Stimulated activated CD4-positive, alpha-beta T cell treated with anti-CD3 and anti-CD28 coated beads, Interleukin-1b, Interleukin-23, amount 100 ng/mL, for 24 hours (primary cell): ENCODE measurements at places on chromosomes 6 and 20.

DNA sequence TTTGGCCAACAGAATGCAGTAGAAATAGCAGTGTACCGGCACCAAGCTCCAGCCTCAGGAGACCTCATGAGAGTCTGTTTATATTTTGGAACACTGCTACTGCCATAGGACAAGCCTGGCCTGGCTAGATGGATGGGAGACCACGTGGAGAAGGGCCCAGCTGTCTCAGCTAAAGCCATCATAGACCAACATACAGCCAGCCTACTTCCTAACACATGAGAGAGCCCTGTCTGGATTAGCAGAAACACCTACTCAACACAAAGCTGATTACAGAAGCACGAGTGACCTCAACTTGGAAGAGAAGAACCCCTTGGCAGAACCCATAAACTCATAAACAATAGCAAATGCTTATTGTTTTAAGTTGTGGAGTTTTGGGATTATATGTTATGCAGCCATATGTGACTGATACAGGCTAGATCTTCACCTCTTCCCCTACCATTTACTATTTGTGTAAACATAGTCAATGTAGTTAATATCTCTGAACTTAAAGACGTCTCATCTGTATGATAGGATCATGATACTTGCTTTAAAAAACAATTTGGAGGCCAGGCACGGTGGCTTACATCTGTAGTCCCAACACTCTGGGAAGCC, 199.4 kb upstream of the ZNF217 start:
- no peak for DNase-seq

DNA sequence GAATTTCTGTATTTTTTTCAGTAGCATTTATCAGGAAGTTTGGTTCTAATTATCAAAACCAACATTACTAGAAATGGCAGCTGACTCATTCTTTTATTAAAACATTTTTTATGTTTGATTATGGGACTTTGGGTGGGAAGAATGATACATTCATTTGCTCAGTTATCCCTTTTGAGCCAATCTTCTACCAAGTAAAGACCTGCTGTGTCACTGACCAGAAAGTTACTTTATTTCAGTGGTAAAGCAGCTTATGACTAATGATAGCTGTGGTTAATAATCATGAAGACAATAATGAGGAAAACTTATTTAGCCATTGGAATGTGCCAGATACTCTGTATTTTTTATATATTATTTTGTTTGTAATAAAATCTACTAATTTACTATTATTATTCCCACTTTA, 142.3 kb downstream of the FARS2 start:
- no peak for DNase-seq

- DNase-seq = no peak
These were observed 22.7 kb downstream of the COL12A1 start for GRCh38 chr6:75183099-75183541.

DNA sequence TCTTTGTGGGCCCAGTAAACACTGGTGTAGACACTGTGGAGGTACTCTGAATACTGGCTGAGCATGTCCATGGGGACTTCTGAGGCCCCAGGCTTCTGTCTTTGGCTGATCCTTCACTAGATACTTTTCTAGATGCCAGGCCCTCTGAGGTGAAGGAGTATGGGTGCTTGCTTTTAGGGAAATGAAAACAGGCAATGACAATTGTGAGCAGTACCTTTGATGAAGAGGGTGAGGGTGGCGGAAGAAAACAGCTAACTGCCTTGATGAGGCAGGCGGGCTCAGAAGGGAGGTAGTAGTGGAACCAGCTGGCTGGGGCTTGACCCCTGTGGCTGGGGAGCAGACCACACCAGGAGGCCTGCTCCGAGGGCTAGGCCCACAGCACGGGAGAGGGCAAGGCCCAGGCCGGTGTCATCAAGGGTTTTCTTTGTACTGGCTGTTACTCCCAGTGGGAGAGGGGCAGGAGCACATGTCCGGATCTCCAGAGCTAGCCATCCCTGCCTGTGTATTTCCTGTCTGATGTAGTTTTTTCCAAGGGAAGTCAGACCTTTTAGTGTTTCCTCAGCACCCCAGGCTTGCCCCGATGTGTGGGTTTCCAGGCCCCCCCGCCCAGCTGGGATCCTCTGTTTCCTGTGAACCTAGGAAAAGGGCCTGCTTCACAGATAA, 3.9 kb downstream of the PLCG1 start:
- no peak for DNase-seq

- no peak for DNase-seq
These were observed 98.0 kb downstream of the EYA2 start for GRCh38 chr20:46992640-46993035.

DNA sequence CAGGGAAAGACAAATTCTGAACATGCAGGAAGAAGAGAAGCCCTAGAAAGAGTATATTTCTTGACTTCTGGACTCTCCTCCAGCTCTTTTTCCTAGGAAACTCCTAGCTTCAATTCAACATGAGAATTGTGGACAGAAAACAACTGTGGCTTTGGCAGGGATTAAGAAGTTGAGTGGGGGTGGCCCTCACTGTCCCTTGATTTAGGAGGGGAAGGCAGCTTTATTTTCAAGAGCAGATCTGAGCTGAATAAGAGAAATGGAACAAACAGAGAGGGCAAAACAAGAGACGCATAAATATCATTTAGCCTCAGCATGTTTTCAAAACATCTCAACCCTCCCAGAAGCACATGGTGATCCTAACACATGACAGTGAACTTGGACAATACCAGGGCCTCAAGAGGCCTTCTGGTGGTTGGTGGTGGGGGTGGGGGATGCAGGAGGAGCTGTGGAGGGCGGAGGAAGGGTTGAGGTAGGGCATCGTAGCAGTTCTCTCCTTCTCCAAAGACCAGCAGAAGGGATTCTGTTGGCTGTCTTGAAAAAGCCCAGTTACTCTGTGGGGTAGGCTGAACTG, 21.1 kb upstream of the TAGAP start:
- DNase-seq = no peak

DNA sequence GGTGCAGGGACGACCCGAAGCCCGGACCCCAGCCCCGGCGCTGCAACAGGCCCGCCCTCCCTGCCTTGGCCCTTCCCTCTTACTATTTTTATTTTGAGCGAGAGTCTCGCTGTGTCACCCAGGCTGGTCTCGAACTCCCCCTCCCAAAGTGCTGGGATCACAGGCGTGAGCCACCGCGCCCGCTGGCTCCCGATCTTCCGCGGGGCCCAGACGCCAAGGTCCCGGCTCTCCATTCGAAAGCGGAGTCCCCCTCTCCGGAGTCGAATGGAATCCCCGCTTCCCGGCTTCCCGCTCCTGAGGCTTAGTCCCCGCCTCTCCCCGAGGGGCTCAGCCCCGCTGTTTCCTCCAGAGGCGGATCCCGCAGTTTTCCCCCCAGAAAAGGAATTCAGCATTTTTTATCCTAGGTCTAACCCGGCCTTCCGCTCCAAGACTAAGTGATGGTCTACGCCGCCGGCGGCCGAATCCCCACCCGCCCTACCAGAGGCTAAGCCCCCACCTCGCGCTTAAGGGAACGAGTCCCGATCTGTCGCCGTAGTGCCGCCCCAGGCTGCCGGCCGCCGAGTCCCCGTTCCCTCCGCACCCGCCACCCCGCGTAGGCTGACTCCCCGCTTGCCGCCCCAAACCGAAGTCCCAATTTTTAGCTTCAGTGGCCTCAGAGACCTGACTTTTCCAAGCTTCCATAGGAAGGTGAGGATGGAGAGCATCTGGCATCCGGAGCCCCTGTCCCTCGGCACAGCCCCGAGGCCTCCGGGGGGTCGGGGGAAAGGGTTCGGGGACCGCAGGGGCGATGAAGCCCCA, 11.5 kb upstream of the TMC2 start:
- peak; percentile 36 for DNase-seq

- no peak for DNase-seq
These were observed 2.4 kb upstream of the DBNDD2 start for GRCh38 chr20:45405571-45406259.

GRCh38 chr6:7341989-7342742, 29.2 kb upstream of the SSR1 start:
- no peak for DNase-seq
